ENCODE measurements at places on chromosomes 3 and 15.

DNA sequence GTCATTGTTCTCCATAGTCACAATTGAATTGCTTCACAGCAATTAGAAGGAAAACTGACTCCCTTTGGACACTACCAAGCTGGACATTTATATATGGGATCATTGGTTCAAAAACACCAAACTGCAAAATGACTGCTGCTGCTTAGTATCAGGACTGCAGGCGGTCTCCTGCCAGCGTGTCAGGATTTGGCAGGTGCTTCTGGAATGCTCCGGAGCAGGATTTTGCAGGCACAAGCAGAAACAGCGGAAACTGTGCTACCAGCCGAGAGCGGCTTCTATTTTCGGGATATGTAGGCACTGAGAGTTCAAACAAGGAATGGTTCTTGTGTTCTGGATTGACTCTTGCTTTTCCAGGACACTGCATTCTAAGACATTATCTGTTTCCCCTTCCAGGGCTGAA, 95.5 kb downstream of the SSR3 start:
- DNase-seq: no peak

DNA sequence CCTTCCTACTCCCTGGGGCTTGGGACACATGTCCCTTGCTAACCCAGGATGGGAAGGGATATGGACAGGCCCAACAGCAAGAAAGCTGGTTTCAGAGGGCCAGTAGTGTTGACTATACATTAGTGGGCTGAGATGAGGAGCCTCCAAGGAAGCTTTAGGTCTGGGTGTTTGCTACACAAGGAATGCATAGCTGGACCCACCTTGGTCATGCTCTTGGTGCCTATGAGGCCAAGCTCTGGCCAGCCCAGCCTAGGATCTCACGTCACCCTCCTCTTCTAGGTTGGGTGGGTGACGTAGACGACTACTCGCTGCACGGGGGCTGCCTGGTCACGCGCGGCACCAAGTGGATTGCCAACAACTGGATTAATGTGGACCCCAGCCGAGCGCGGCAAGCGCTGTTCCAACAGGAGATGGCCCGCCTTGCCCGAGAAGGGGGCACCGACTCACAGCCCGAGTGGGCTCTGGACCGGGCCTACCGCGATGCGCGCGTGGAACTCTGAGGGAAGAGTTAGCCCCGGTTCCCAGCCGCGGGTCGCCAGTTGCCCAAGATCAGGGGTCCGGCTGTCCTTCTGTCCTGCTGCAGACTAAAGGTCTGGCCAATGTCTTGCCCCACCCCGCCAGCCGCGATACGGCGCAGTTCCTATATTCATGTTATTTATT, 653 bp upstream of the WDR6 start:
- DNase-seq: peak; percentile 68

GRCh38 chr3:69292959-69293574, 92.8 kb downstream of the FRMD4B start:
- no peak for DNase-seq

DNA sequence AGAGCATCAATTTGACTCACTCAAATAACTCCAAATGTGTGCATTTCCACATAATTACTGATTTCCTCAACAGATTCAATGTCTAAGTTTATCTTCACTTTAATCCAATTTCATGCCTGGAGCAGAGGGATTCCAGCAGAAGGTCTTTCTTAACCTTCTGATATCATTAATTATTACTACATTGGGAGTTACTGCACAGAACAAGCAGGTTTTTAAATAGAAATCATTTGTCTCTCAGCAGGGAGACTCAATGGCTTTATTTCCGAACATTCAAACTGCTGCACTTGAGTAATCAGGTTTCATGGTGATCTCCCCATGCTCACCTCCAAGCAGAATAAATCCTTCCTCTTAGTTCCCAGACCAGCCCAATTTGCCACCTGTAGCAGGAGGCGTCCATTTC, 264.8 kb upstream of the IGF1R start:
- DNase-seq: peak; percentile 42
